ENCODE measurements at places on chromosomes 5 and 9.

DNA sequence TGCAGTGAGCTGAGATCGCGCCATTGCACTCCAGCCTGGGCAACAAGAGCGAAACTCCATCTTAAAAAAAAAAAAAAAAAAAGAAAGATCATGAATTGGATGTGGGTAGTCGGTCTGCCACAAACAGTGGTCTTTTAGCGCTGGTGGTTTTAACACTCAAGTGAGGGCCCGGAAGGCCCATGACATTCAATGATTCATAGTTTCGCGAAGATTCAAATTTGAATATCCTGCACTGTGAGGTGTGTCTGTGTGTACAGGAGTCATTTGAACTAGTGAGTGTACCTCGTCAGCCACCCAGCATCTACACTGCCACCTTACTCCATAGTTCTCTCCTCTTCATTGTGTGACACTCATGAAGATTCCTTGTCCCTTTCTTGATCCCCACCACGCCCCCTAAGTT lies 41.3 kb downstream of the CFAP77 start:
- DNase-seq = no peak

- no peak for DNase-seq
These were observed 3.7 kb downstream of the TXN start for GRCh38 chr9:110252509-110253139.

- no peak for DNase-seq
These were observed 57.7 kb downstream of the AK8 start for GRCh38 chr9:132820169-132820944.

DNA sequence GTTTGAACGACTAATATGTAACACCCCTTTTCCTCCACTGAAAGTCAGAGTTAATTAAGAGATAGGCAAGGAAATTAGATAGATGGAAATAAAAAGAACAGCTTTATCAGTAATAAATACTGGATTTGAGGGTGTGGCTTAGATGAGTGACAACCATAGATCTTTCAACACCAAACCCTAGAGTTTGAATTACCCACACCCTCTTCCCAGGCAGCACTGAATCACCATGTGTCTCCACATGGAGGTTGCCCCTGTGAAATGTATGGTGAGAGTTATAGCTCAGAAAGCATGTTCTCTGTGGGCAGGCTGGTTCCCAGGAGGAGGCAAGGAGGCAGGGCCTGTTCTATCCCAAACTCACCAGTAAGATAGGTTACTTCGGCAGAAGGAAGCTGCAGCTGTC lies 69.7 kb downstream of the TMEM174 start:
- DNase-seq = no peak

DNA sequence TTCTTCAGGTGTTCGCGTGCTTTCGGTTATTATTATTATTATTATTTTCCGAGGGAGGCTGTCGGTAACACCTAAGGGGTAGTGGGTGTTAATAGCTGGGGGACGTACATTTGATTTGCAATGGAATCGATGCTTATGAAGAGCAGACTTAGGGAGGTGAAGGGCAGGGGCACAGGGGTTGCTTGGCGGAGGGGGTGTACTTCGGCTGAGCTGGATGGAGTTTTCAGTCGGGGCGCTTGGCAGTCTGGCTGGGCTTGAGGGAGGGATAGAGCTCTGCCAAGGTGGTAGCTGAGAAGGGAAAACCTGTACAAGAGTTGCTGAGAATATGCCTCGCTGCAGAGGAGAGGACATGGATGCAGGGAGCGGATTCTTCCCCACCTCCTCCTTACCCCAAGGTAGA lies 617 bp upstream of the PTPRD start:
- no peak for DNase-seq

Measured in DMS 273 treated with DMSO at 0.1 percent for 48 hours (cell line).